ENCODE measurements at places on chromosomes 13 and 19.

DNA sequence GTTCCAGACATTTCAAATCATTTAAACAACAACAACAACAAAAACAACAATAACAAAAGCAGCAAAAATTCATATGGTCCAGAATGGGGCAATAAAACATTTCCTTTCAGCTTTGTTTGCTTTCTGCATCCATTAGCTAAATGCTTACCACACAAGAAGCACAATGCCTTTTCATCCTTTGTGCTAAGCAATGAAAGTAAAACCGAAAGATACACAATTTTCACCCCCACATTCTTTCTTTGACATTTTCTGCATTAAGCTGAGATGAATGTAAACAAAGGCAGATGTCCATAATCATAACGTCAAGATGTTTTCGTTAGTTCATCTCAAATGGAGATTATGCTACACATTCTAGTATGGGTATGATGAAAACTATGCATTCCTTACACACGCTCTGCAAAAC is 568.5 kb downstream of the SLITRK6 start:
- no peak for DNase-seq

- DNase-seq, result no peak
Observed at GRCh38 chr13:69654392-69654791, 453.2 kb upstream of the ATXN8OS start.

DNA sequence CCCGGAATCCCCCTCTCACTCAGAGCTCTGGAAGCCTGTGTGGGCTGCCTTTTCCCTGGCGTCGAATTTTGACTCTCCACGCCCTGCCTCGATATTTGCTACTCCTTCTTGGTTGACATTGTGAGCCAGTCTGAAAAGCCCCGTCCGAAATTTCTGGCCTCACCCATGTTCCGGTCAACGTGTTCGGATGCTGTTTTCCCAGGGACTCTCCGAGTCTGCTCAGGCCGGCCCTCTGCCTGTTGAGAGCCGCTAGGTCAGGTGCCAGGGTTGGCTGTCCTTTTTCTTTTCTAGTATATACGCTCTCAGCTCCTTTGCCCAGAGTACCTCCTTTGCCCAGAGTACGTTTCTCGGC is 6.8 kb upstream of the DGKH start:
- no peak for DNase-seq

GRCh38 chr19:11861301-11861700 is 12.8 kb downstream of the ZNF439 start:
- no peak for DNase-seq

GRCh38 chr13:28579322-28579721 is 79.6 kb upstream of the POMP start:
- no peak for DNase-seq

DNA sequence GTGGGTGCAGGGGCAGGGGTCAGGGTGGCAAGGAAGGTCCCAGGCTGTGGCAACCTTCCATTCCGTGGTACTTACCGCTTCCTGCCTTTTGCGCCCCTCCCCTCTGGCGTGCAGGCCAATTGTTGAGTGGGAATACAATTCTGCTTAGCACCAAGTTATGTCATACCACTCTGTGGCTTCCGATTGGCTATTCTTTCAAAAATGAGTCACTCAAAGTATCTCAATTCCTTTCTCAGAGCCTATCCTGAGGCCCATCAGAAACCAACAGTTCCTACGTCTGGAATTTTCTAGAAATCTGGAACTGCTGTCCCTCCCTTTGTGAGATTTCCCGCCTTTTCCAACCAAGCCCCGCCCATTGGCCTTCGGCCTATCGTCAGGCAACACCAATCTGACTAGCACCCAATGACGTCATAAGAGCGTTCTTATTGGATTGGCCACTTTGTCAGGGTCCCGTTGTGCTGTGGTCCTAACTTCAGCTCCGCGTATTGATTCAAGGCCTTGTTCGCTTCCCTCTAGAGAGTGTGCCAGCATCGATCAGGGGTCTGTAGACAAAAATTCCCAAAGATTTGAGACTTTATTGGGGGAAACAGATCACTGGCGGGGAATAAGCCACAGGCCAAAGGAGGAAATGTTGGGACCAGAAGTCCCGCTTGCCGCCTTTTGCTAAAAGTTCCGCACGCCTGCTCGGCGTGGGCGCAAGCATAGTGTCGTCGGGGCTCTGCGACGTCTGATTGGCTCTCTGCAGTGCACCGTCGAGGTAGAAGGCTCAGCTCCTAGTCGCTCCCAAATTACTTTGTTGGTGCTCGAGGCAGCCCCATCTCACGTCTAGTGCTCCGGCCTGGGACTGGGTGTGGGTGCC is 11.7 kb downstream of the NTN5 start:
- peak; percentile 84 for DNase-seq

DNA sequence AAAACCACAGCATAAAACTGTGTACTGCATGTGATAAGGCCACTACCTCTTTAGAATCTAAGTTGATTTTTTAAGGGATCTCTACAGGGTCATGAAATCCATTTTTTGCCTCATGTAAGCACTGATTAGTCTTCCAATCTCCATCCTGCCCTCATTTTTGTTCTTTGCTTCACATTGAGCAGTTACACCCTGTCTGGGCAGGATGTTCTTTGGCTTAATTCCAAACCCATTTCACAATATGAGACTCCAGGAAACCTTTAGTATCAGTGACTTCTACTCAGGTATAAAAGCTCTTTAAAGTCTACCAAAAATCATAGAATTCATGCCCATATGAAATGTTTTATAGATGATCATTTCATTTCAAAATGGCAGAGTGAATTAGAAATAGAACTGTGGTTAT is 592.6 kb downstream of the TBC1D4 start:
- no peak for DNase-seq

DNA sequence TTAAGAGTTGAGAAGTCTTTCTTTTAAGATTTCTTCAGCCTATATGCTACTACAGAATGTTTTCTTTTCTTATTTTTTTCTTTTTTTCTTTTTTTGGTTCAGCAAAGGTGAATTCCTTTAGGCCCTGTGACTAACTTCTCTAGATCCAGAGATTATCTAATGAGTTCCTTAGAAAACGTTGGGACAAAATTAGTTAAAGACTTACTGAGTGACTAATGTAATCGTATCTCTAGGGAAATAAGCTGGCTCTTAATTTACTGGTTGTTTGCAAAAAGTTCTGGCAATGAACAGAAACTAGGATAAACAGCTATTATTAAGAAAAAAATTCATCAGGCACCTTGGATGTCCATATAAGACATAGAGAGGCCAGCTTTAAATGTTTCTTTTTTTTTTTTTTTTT is 30.7 kb upstream of the CSNK1A1L start:
- DNase-seq, result no peak

Measured in activated CD4-positive, alpha-beta T cell treated with anti-CD3 and anti-CD28 coated beads, Interleukin-2, amount 50 U/mL, for 24 hours (primary cell).